Activated CD4-positive, alpha-beta T cell treated with anti-CD3 and anti-CD28 coated beads for 36 hours (primary cell): ENCODE measurements at places on chromosomes 16 and 17. TPM values are rescaled to one million over a fixed set of nuclear protein-coding genes. Genes with fewer than 3 reads are reported as not detected.

- DNase-seq: peak; percentile 9
Measured at GRCh38 chr16:10039220-10040096, 142.8 kb downstream of the GRIN2A start.

DNA sequence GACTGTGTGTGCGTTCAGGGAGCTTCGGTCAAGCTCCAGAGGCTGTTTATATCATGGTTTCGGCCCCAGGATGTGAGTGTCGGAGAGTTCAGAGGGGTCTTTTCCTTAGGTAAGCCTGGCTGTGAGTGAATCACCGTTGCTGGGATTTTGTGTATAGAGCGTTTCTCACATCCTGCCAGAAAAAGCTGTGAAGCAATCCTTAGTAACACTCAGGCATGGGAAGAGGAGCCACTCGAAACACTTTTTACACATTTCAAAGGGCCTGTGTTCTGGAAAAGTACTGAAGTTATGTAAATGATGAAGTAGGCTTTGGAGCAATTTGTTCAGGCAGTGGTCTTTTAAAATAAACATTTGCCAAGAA, 662 bp downstream of the PGS1 start:
- DNase-seq: no peak

DNA sequence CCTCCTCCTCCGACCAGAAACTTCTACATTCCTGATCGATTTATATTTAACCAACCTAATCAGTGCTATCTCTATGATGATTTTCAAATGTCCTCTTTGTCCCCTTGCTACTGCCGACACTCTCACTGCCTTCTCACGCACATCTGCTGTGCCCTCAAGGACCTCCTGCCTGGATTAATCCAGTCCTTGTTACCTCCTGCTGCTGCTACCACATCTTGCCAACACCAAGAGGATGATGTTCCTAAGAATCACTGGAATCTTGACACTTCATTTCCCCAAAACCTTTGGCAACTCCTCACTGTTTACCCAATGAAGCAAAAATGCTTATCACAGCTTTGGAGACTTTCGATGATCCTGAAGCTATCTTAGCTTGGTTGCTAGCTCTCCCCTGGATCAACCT, 287.3 kb upstream of the AXIN2 start:
- DNase-seq: no peak

- no peak for DNase-seq
Measured at GRCh38 chr17:80632046-80632581, 87.5 kb downstream of the RPTOR start.

DNA sequence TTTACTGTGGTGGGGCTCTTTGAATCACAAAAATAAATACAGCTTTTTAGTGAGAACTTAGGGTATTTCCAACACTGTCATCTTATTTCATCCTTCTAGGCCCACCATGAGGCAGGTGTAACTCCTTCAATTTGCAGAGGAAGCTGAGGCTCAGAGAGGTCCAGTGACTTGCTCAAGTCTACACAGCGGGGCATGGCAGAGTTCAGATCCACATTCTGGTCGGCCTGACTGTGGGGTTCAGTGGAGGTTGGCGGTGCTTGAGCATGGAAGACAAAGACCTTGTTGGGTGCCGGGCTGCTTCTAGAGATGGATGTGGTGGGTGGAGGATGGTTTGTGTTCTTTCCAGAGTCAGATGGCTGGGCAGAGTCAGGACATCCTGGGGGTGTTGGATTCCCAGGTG, 39.8 kb downstream of the PLCG2 start:
- no peak for DNase-seq

DNA sequence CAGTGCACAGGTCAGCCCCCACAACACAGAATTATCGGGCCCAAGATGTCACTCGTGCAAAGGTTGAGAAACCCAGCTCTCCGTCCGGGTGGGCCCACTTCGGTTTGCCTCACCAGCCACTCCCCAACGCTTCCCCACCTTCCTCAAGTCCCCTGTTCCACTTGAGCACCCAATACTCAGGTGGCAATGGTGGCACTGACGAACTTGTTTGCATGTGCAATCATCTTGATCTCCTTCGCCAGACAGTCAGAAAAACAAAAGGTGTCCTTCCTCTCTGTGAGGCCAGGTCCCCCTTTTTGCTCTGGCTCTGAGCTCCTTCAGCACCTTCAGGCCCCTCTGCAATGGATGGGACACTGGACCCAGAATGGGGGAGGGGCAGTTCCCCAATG, 3.7 kb downstream of the GGA2 start:
- DNase-seq: no peak

GRCh38 chr17:27323538-27324215, 29.8 kb downstream of the WSB1 start:
- no peak for DNase-seq

GRCh38 chr17:38600416-38600815, 5.3 kb downstream of the SRCIN1 start:
- DNase-seq: no peak

GRCh38 chr17:77391668-77392375, 251.1 kb downstream of the SEC14L1 start:
- DNase-seq: peak; percentile 67

GRCh38 chr16:55323637-55324271, at the start of gene IRX6:
Gene IRX6, plus strand, starts transcription at chr16:55324203. Its CDS starts 889 bp downstream, at chr16:55325092.
- peak; percentile 15 for DNase-seq

CES4A gene
- 13.5 TPM for total RNA-seq

SERPINF2 gene
- total RNA-seq: 0.12 TPM
